ENCODE measurements at places on chromosomes 2 and 18. TPM values are rescaled to one million over a fixed set of nuclear protein-coding genes. Genes with fewer than 3 reads are reported as not detected.

The STARD6 gene
- total RNA-seq, result not detected

The DTNA gene
- total RNA-seq, result 75.0 TPM

GRCh38 chr2:237455764-237456163, 31.3 kb upstream of the MLPH start:
- no peaks in the 10 kb centered on the region for H3K27me3 ChIP-seq
- no peak overlapping the region for H3K4me3 ChIP-seq
- no peaks in the 10 kb centered on the region for H3K36me3 ChIP-seq
- DNase-seq, result no peak

GRCh38 chr2:29113027-29113686, 2.1 kb upstream of the CLIP4 start:
- no peak for DNase-seq
- no peaks in the 10 kb centered on the region for H3K36me3 ChIP-seq
- peak overlapping the region; percentile 96 for H3K27ac ChIP-seq
- peaks cover 3% of the 10 kb centered on the region for H3K27me3 ChIP-seq
- peaks cover 66% of the 10 kb centered on the region for H3K4me1 ChIP-seq

DNA sequence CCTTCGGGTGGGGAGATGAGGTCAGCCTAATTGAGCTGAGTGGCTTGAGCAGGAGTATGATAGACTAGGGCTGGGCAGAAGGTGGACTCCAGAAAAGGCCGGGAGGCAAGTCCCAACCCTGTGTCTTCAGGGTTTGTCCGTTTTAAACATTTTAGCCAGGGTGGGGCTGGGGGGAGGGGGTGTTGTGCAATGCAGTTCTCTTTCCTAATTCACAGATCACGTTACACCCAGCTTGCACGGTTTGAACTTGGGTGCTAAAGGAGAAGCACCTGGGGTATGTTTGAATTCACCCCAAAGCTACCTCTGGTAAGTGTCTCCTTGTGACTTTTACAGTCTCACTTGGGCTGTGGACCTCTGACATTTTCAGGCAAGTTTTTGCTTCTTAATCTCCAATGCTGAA, 233.3 kb downstream of the AGAP1 start:
- no peaks in the 10 kb centered on the region for H3K27me3 ChIP-seq
- H3K27ac ChIP-seq, result no peak overlapping the region
- no peak overlapping the region for H3K4me3 ChIP-seq
- DNase-seq, result no peak

- no peaks in the 10 kb centered on the region for H3K27me3 ChIP-seq
- H3K4me3 ChIP-seq, result no peak overlapping the region
- no peak overlapping the region for H3K27ac ChIP-seq
These were observed 78.7 kb downstream of the ICOS start for GRCh38 chr2:204015118-204015843.

DNA sequence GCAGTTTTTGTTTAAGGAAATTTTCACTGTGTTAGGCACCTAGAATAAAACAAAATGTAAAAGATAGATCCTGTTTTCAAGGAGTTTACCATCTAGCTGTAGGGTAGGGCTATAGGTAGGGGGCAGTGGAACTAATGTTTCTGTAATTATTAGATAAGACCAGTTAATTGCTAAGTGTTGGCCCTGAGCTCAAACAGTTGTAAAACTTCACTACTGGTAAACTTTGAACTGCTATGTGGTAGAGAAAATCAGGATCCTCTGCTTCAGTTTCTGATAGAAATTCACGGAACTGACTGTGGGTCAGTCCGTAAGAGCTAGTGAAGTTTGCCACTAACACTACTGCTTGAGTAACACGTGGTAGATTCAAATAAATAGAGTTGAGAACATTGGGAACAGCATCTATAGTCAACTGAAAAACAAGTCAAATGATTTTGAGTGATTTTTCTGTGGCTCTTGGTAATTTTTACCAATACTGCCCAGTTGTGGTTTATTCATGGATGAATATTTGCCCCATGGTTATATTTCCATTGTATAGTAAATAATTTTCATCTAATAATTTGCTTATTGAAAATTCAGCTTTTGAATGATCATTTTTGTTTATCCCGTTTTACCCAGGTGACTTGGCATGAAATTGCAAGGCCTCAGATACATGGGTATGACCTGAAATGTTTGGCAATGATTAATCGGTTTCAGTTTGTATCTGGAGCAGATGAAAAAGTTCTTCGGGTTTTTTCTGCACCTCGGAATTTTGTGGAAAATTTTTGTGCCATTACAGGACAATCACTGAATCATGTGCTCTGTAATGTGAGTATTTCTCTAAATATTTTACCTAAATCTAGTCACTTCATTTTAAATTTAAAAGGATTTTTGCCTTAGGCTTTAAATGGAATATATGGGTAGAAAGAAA, 26.4 kb downstream of the ELP2 start:
- no peak overlapping the region for H3K27ac ChIP-seq
- H3K4me1 ChIP-seq, result no peaks in the 10 kb centered on the region
- H3K27me3 ChIP-seq, result no peaks in the 10 kb centered on the region
- H3K36me3 ChIP-seq, result peaks cover 13% of the 10 kb centered on the region
- H3K4me3 ChIP-seq, result no peak overlapping the region

DNA sequence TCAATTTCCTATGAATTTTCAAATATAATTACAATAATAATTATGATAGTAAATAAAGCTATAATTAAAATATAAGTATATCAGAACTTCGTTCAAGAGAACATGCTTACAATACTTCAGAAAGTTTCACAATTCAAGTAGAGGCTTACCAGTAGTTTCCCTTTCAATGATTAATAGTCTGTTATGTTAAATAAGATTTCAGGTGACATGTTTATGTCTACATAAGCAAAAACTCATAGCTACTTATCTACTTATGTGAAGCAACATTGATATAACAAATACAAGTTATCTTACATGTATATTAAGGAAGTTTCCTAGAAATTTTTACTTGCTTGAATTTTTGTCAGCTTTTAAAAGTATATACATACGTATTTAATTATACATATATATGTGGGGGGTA, 4.5 kb upstream of the COL3A1 start:
- no peak for DNase-seq
- H3K36me3 ChIP-seq, result no peaks in the 10 kb centered on the region
- no peak overlapping the region for H3K27ac ChIP-seq
- no peak overlapping the region for H3K4me3 ChIP-seq

The CCDC178 gene
- total RNA-seq, result 0.73 TPM

The GFPT1 gene
- total RNA-seq, result 25.8 TPM

The CNGA3 gene
- total RNA-seq, result 0.57 TPM

All from esophagus squamous epithelium (tissue), 5 donors.